ENCODE measurements at places on chromosomes 4 and X. TPM values are rescaled to one million over a fixed set of nuclear protein-coding genes. Genes with fewer than 3 reads are reported as not detected.
A peak's percentile ranks its signal among the peaks of the same experiment; 100 is the strongest.

RPS3A gene
- total RNA-seq = 3,656 TPM

ARHGAP24 gene
- total RNA-seq = 155 TPM

POLN gene
- total RNA-seq = 1.4 TPM

DNA sequence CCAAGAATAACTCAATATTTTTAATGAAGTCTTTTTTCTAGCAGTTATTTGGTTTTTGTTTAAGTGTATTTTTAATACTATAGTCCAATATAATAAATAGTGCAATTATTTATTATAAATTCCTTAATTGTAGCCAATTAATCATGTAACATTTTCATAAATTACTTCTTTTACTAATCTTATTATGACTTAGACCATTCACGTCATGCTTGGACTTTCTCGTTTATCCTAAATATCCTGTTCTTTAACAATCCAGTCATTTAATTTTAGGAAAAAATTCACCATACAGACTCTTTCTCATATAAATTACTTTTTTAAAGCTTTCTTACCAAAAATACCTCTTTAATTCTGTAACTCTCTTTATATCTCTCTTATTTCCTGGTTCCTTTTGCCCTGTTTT lies 350.1 kb downstream of the AR start:
- no peaks in the 10 kb centered on the region for H3K27me3 ChIP-seq
- H3K4me1 ChIP-seq = no peaks in the 10 kb centered on the region
- DNase-seq = no peak
- no peaks in the 10 kb centered on the region for H3K36me3 ChIP-seq
- H3K4me3 ChIP-seq = no peak overlapping the region

- no peaks in the 10 kb centered on the region for H3K27me3 ChIP-seq
- no peak overlapping the region for H3K27ac ChIP-seq
- peaks cover 60% of the 10 kb centered on the region for H3K36me3 ChIP-seq
- peaks cover 11% of the 10 kb centered on the region for H3K4me1 ChIP-seq
- no peak overlapping the region for H3K4me3 ChIP-seq
Measured at GRCh38 chr4:16192057-16192456, 34.2 kb downstream of the TAPT1 start.

DNA sequence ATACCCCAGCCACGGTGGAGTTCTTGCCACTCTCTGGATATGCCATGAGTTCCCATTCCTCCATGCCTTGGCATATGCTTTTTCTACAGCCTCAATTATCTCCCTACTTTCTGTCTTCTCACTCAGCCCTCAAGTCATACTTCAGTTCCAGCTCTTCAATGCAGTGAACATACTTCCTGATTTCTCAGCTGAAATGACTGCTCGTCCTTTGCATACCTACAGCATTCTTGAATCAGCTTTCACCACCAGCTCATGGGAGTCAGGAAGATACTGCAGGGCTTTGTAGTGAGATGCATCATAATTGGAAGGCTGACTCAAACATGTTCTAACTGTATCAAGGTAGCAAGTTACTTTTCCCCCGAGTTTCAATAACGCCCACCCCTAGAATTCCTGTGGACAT lies 118.4 kb downstream of the APBB2 start:
- no peak overlapping the region for H3K27ac ChIP-seq
- H3K36me3 ChIP-seq = no peaks in the 10 kb centered on the region
- H3K4me3 ChIP-seq = no peak overlapping the region
- DNase-seq = no peak
- no peaks in the 10 kb centered on the region for H3K27me3 ChIP-seq

CYP4V2 gene
- total RNA-seq = 7.7 TPM

- no peak overlapping the region for H3K27ac ChIP-seq
- H3K4me1 ChIP-seq = peaks cover 13% of the 10 kb centered on the region
- H3K4me3 ChIP-seq = no peak overlapping the region
- DNase-seq = no peak
- no peaks in the 10 kb centered on the region for H3K36me3 ChIP-seq
Measured at GRCh38 chr4:113978561-113979147, 793 bp downstream of the ARSJ start.

GRCh38 chr4:186146458-186146857 lies 42.0 kb downstream of the FAM149A start:
- no peaks in the 10 kb centered on the region for H3K36me3 ChIP-seq
- H3K4me3 ChIP-seq = no peak overlapping the region
- H3K27me3 ChIP-seq = peaks cover 49% of the 10 kb centered on the region
- H3K27ac ChIP-seq = no peak overlapping the region
- DNase-seq = no peak
- H3K4me1 ChIP-seq = peaks cover 11% of the 10 kb centered on the region

PORCN gene
- total RNA-seq = 7.8 TPM

- no peaks in the 10 kb centered on the region for H3K27me3 ChIP-seq
- H3K36me3 ChIP-seq = peaks cover 56% of the 10 kb centered on the region
- no peak for DNase-seq
- peaks cover 2% of the 10 kb centered on the region for H3K4me1 ChIP-seq
- H3K27ac ChIP-seq = no peak overlapping the region
- H3K4me3 ChIP-seq = no peak overlapping the region
Measured at GRCh38 chr4:106301393-106302061, 14.5 kb downstream of the TBCK start.

- peak overlapping the region; percentile 28 for H3K4me3 ChIP-seq
- no peak for DNase-seq
- H3K4me1 ChIP-seq = peaks cover 38% of the 10 kb centered on the region
- H3K27ac ChIP-seq = peak overlapping the region; percentile 66
- H3K27me3 ChIP-seq = no peaks in the 10 kb centered on the region
- H3K36me3 ChIP-seq = no peaks in the 10 kb centered on the region
Measured at GRCh38 chr4:90027565-90027964, 99.6 kb upstream of the CCSER1 start.

DNA sequence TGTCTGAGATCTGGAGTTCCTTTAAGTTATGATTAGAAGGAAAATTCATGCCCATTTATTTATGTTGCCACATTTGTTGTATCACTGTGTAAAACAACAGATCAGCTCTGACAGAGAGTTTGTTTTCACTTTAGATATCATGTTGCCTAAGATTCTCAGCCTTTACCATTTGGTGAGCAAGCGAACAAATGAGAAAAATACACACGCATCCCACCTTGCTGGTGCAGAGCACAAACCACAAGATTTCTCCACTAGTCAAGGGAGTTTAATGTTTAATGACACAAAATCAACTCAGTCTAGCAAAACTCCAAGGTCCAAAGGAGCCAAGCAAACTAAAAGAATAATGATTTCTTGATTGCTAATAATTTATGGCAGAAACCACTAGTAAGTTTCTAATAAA lies 27.7 kb downstream of the FGF5 start:
- H3K27ac ChIP-seq = no peak overlapping the region
- H3K4me1 ChIP-seq = no peaks in the 10 kb centered on the region
- H3K36me3 ChIP-seq = no peaks in the 10 kb centered on the region

DNA sequence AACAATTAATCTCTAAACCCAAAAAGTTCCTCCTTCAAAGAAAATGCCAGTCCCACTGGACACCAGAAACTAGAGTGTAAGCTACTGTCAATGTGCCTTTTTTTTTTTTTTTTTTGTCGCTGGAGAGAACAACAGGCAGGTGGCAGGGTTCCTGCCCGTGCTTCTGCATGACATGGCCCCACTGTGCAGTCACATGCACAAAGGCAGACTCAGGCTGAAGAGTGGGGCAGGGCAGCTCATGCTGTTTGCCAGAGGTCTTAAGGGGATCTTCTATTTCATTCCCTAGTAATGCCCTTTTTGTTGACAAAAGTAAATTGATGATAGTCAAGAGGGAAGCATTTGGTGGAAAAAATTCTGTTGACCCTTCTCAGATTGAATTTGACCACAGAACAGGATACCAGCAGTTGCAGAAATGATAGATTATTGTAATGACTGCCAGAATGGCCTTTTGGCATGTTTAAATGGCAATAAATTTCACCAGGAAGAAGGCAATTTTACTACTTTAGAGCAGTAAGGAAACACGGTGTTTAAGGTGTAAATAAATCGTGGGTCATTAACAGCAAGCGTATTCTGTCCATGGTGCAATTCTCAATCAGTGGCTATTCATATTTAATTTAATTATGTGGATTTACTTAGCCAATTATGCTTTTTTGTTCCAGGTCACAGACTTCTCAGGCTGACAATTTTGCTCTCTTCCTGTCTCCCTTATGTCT lies 80.9 kb downstream of the NKX6-1 start:
- no peaks in the 10 kb centered on the region for H3K36me3 ChIP-seq
- H3K4me1 ChIP-seq = no peaks in the 10 kb centered on the region
- H3K27me3 ChIP-seq = no peaks in the 10 kb centered on the region

- peak overlapping the region; percentile 15 for H3K4me3 ChIP-seq
- H3K27ac ChIP-seq = peak overlapping the region; percentile 10
- DNase-seq = no peak
- H3K4me1 ChIP-seq = peaks cover 29% of the 10 kb centered on the region
- H3K36me3 ChIP-seq = no peaks in the 10 kb centered on the region
Measured at GRCh38 chrX:13101441-13102139, 57.2 kb upstream of the FAM9C start.

DNA sequence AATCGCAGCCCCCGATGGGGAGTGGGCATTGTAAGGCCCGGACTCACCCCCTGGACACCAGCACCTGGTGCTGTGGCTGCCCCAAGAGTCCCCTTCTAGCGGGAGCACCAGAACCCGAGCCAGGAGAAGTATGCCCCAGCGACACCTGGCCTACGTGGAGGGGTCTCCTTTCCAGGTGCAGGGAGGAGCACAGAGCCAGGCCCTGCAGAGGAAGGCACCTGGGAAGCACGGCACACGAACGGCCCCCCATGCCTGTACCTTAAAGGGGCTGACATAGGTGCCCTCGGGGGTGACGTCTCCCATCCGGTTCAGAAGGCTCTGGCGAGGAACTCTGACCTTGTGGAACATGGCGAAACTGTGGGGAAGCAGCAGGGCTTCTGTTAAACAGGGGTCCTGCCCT lies 41.2 kb downstream of the ACOX3 start:
- peaks cover 58% of the 10 kb centered on the region for H3K36me3 ChIP-seq
- no peak overlapping the region for H3K27ac ChIP-seq
- H3K4me1 ChIP-seq = peaks cover 5% of the 10 kb centered on the region
- DNase-seq = no peak

DNA sequence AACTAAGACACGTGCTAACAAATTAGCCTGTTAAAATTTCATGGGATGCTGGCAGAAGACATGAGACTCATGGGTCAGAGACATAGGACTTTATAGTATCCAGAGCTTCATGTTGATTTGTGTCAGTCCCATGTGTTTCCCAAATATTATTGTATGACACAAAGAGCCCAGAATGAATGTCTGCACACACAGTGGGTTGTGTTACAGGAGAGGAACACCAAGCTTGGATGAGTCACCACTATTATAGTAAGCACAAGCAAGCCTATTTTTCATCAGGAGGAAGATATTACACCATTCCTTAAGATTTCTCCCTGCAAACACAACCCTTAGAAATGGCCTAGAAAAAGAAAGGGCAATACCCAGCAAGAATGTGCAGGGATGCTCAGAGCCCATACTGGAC lies 15.4 kb downstream of the BBS12 start:
- peaks cover 5% of the 10 kb centered on the region for H3K36me3 ChIP-seq
- no peak overlapping the region for H3K4me3 ChIP-seq
- H3K27ac ChIP-seq = no peak overlapping the region
- H3K4me1 ChIP-seq = no peaks in the 10 kb centered on the region
- H3K27me3 ChIP-seq = peaks cover 20% of the 10 kb centered on the region
- no peak for DNase-seq

STBD1 gene
- total RNA-seq = 0.09 TPM

CXCL11 gene
- not detected for total RNA-seq

SFRP2 gene
- not detected for total RNA-seq

- no peak overlapping the region for H3K4me3 ChIP-seq
- H3K36me3 ChIP-seq = no peaks in the 10 kb centered on the region
- H3K27me3 ChIP-seq = no peaks in the 10 kb centered on the region
- no peak for DNase-seq
- no peaks in the 10 kb centered on the region for H3K4me1 ChIP-seq
Measured at GRCh38 chr4:181146051-181146450, 1097.2 kb upstream of the TENM3 start.

ADH4 gene
- not detected for total RNA-seq

P2RY8 gene
- 315 TPM for total RNA-seq

- no peaks in the 10 kb centered on the region for H3K36me3 ChIP-seq
- no peak for DNase-seq
- no peak overlapping the region for H3K4me3 ChIP-seq
- no peaks in the 10 kb centered on the region for H3K27me3 ChIP-seq
- H3K27ac ChIP-seq = no peak overlapping the region
- H3K4me1 ChIP-seq = no peaks in the 10 kb centered on the region
Measured at GRCh38 chrX:34999702-35000101, 57.1 kb downstream of the FAM47B start.

GRCh38 chrX:16743604-16744325 lies 24.4 kb downstream of the SYAP1 start:
- DNase-seq = no peak
- H3K36me3 ChIP-seq = peaks cover 45% of the 10 kb centered on the region
- H3K4me3 ChIP-seq = no peak overlapping the region
- H3K4me1 ChIP-seq = no peaks in the 10 kb centered on the region

- H3K36me3 ChIP-seq = no peaks in the 10 kb centered on the region
- H3K27me3 ChIP-seq = peaks cover 22% of the 10 kb centered on the region
- H3K4me1 ChIP-seq = no peaks in the 10 kb centered on the region
- DNase-seq = no peak
- H3K27ac ChIP-seq = no peak overlapping the region
Measured at GRCh38 chr4:164937576-164938270, 39.7 kb downstream of the TRIM61 start.

DNA sequence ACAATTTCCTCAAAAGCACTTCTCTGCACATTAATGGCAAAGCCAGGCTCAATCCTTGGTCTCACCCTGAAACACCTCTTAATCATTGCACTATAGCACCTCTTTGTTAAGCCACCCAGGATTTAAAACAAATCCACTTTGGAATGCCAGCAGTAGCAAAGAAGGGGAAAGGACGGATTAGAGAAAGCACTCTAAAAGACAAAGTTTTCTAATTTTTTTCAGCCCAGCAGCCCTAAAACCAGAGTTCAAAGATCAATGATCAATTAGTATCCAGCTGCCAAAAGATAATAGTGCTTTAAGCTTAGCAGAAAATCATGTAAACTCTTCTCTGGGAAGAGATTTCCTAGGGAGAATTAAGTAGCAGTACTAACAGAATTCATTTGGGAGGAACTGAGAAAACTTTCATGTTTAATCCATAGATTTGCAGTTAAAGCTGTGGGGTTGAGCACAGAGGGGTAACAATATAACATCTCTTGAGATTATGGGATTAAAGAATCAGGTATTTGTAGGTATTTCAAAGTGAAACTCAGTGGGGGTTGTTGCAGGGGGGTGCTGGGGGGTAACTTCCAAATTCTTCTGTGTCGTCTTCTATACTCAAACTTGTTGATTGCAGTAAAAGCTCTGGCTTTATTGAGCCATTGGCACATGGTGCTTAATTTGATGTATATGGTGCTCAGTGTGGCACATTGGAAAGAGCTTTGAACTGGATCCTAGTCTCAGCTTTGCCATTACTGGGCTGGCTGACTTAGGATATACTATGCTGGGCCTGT lies 61.8 kb downstream of the LRRC66 start:
- no peak for DNase-seq
- peaks cover 2% of the 10 kb centered on the region for H3K27me3 ChIP-seq
- no peak overlapping the region for H3K4me3 ChIP-seq
- no peak overlapping the region for H3K27ac ChIP-seq
- H3K4me1 ChIP-seq = no peaks in the 10 kb centered on the region

DNA sequence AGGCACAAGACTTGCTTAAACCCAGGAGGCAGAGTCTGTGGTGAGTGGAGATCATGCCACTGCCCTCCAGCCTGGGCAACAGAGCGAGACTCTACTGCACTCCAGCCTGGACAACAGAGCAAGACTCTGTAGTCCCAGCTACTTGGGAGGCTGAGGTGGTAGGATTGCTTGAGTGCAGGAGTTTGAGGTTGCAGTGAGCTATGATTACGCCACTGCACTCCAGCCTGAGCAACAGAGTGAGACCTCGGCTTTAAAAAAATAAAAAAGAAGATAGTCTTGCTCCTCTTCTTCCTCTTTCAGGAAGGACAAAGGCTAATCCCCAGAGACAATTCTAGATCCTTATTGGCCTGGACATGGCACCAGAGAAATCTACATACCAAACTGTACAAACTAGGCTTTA lies 5.7 kb upstream of the PPEF2 start:
- H3K36me3 ChIP-seq = peaks cover 9% of the 10 kb centered on the region
- H3K4me1 ChIP-seq = no peaks in the 10 kb centered on the region
- no peak overlapping the region for H3K27ac ChIP-seq
- no peak overlapping the region for H3K4me3 ChIP-seq
- H3K27me3 ChIP-seq = no peaks in the 10 kb centered on the region
- no peak for DNase-seq

Data from activated B cell treated with CpG ODN at 0.5 μM for 24 hours (primary cell).